ENCODE measurements at places on chromosomes 12 and 14.
A peak's percentile ranks its signal among the peaks of the same experiment; 100 is the strongest.

DNA sequence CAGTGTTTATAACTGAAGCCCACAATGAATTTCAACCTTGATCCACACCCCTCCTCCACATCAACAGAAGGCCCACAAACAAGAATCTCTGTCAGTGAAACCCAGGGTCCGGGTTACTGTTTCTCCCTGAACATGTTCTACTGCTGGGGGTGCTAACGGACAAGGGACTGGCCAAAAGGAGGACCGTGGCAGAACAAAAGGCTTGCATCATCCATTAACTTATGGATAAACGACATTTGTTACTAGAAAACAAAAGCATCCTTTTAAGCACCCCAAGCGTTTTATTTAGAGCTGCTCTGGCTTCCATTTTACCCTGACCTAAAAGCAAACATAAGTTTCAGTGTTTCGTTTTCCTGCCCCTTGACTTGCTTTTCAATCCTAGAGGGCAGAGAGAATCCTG is 32.2 kb downstream of the BRAP start:
- DNase-seq = no peak

DNA sequence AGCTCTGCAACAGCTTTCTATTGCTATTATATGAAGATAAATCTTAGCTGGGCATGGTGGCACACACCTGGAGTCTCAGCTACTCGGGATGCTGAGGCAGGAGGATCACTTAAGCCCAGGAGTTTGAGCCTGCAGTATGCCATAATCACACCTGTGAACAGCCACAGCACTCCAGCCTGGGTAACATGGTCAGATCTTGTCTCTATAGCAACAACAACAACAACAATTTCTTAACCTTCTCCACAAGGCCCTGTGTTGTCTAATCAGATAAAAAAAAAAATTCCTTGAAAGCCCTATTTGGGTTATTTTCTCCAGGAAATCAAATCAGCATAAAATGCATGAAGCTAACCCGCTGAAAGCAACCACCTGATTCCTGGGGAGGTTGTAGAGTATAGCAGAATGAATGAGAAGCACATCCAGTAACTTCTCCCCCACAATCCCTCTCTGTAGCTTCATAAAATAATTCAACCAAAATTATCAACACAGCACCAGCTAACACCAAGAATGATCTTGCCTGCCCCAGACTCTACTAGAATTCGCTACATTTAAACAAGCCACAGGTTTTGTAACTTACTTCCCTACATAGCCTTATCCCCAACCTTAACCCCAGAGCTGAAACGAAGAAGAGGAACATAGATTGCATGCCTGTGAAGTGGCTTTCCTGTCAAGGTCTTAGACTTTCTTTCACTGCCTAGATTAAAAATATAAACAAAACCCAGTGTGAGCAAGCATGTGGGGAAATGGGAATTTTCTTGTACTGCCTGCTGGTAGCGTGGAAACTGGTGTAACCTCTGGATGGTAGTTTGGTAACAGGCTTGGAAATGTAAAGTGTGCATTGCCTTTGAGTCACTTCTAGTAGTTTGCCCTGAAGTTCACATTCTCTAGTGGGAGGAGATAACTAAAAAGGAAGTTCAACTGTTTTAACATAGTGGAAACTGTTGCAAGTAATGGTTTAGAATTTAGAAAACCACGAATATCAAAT is 6.0 kb upstream of the STK38L start:
- DNase-seq = peak; percentile 25

DNA sequence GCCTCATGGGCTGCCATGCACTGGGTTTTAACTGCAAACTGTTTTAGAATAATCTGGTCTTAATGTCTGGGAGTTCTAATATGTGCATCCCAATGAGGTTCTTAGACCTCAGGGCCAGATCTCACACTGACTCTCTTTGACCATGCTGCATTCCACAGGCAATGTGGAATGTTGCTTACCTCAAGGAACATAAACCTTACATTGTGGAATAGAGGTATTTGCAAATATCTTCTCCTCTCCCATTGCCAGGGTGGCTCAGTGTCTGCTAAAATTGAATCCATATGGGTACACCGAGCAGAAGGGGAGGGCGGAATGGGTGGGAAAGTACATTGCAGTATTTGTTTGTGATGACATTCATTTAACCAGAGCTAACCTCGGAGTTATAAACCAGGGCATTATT is 78.6 kb downstream of the CHST11 start:
- no peak for DNase-seq

- no peak for DNase-seq
Measured at GRCh38 chr14:51298895-51299294, 58.8 kb downstream of the TMX1 start.

GRCh38 chr12:78799649-78800048 is 64.9 kb upstream of the SYT1 start:
- DNase-seq = no peak

GRCh38 chr14:58571769-58572472 is 65.8 kb upstream of the DACT1 start:
- no peak for DNase-seq

DNA sequence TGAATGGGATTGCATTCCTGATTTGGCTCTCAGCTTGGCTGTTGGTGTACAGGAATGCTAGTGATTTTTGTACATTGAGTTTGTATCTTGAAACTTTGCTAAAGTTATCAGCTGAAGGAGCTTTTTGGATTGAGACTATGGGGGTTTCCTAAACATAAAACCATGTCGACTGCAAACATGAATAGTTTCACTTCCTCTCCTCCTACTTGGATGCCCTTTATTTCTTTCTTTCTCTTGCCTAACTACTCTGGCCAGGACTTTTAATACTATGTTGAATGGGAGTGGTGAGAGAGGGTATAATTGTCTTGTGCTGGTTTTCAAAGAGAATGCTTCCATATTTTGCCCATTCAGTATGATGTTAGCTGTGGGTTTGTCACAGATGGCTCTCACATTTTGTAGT is 141.5 kb downstream of the CEP83 start:
- DNase-seq = no peak

GRCh38 chr12:112908548-112908947 is 1.8 kb downstream of the OAS1 start:
- no peak for DNase-seq

DNA sequence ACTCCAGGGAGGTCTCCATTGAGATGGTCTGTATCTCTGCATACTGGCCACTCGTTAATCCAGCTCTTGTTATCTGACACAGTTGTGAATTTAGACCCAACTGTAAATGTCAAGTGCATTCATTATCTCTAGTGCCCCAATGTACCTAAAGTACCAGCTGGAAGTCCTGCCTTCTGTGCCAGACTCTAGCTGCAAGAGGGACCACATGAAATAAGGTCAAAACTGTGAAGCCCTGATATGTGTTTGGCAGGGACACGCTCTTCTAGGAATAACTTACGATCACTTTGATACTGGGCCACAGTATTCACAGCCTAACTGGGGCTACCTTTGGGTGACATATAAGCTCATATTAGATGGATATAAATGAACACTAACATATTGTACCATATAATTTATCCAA is 268.5 kb downstream of the LRIG3 start:
- DNase-seq = no peak

- DNase-seq = no peak
Measured at GRCh38 chr12:104740668-104741067, 217.4 kb downstream of the SLC41A2 start.

- peak; percentile 33 for DNase-seq
Measured at GRCh38 chr12:12439636-12440035, 82.8 kb downstream of the BORCS5 start.

Measured in hematopoietic multipotent progenitor cell treated with erythropoietin and hydrocortisone succinate and interleukin-3 and kit ligand, for 8 days (in vitro differentiated cells).